Lung (tissue), 17 donors: ENCODE measurements at places on chromosomes 11 and 22. TPM values are rescaled to one million over a fixed set of nuclear protein-coding genes. Genes with fewer than 3 reads are reported as not detected.

- DNase-seq, result no peak
Observed at GRCh38 chr11:57336111-57336666, 497 bp upstream of the SSRP1 start.

CCDC116 gene
- polyA plus RNA-seq, result 0.73 TPM

SCO2 gene
- polyA plus RNA-seq, result 3.0 TPM

GRCh38 chr22:48754611-48755058, 1073.0 kb downstream of the BRD1 start:
- no peak for DNase-seq

GRCh38 chr22:19507534-19507861, 16.7 kb downstream of the CLDN5 start:
- DNase-seq, result no peak

- DNase-seq, result no peak
Observed at GRCh38 chr11:111360150-111361043, 18.7 kb downstream of the POU2AF1 start.

SAA1 gene
- 148 TPM for polyA plus RNA-seq

DNA sequence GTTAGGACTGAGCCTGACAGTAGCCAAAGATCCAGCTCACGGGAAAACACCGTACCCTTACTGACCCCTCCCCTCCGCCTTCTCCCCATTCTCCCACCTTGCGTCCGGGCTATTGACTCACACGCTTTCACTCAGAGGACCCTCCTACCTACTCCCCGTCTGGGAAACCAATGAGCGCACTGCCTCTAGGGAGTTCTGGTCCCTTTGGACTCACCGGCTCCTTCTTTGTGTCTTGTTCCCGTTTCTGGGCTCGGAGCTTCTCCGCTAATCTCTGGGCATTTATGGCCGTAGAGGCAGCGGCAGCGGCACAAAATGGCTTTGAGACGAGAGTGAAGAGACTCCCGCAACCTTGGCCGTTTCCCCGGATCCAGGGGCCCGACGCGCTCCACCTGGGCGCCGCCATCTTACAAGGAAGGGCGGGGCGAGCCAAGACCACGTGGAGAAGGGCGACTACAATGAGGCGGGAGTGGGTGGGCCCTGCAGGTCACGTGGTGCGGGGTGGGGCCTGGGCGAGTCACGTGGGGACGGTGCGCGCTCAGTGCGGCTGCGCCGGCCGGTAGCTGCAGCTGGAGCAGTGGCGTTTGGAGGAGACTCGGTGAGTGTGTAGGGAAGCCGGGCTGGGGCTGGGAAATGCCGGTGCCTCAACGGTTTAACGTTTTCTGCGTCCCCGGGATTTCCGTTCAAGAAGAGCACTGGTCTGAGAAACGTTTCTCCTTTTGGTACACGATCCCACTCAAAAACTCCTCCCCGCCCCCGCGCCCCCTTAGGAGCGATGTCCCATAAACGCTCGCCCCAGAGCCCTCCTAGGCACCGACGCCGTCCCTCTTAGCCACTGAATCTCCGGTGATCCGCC, at the start of the genes FAM118B and RPUSD4:
Gene FAM118B, plus strand, starts transcription at position 547 of the 853 bp plus-strand sequence. CDS start 23,220 bp downstream, outside the sequence.
Gene RPUSD4, minus strand, starts transcription at position 415 of the 853 bp plus-strand sequence. Its CDS starts 12 bp downstream, at position 403.
- peak; percentile 98 for DNase-seq

DNA sequence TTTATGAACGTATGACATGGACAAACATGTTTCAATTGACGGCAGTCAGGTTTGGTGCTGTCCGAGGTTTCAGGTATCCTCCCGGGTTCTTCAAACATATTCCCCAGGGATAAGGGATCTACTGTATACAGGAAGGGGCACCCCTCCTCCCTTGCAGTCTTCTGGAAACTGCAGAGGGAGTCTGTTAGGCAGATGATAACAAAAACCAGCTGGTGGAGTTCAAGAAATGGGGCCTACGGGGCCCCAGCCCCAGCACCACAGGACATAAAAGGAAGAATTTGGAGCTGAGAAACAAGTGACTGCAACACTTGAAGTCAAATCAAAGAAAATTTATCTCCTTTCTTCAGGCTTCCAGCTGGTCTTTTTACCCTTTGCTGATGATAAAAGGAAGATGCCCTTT, 32.1 kb downstream of the SNU13 start:
- peak; percentile 53 for DNase-seq

- peak; percentile 68 for DNase-seq
Observed at GRCh38 chr22:40183029-40183581, 5.4 kb downstream of the TNRC6B start.

DNA sequence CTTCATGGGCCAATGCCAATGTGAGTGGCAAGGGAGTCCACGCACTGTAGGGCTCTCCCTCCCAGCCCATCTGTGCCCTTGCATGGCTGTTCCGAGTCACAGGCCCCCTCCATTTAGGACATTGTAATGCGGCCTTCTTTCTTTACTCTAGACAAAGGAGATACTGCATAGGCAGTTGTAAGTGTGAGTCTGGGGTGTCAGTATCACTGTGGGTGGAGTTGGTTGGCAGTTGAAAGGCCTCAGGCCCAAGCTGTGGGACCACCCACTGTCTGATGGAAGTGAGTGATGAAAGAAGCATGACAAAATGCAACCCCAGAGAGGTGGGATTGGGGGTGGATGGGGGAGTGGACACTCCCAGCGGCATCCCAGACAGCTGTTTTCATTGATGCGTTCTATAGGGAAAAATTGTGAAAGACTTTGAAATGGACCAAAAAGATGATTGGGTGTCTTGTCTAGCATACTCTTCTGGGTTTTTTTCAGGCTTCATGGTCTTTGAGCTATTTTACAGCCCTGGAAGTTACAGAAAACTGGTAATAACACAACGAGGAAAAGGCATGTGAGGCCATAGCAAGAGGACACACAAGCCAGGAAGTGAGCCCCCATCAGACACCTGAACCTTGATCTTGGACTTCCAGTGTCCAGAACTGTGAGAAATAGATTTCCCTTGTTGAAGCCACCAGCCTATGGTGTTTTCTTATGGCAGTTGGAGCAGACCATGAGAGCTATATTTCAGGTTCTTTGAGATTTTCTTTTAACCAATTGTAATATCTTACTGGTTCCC, 114.6 kb downstream of the NECTIN1 start:
- no peak for DNase-seq

DNA sequence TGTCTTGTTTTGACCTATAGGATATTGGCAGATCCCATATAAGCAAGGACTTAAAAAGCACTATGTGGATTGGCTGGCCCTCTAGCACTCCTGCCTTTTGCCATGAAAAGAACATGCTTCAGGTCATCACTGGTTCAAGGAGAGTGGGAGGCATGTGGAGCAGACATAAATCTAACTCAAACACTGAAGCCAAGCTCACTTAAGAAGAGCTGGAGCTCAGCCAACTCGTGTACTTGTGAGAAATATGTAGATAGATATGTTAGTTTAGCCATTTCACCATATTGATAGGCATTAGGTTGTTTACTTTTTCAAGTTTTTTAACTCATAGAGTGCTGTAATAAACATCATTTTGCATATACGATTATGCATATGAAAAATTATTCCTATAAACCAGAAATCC, 19.9 kb upstream of the BBOX1 start:
- peak; percentile 69 for DNase-seq

DNA sequence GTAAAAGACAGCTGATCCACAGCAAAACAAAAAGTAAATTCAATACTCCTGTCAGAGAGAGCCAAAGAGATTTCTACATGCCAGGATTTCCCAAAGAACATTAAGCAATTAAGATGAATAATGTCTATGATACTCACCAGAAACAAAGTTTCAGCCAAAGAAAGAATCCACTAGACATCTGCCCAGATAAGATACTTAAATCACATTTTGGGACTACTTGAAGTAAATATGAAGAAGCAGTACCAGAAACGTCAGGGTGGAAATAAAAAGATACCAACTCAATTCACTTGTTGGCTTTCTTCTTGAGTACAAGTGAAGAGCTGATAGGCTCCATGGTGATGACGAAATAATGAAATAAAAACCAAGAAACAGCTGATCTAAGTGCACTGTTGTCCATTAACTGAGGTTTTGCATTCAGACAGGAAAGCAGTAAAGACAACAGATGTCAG, 31.6 kb upstream of the ARHGAP32 start:
- no peak for DNase-seq

DNA sequence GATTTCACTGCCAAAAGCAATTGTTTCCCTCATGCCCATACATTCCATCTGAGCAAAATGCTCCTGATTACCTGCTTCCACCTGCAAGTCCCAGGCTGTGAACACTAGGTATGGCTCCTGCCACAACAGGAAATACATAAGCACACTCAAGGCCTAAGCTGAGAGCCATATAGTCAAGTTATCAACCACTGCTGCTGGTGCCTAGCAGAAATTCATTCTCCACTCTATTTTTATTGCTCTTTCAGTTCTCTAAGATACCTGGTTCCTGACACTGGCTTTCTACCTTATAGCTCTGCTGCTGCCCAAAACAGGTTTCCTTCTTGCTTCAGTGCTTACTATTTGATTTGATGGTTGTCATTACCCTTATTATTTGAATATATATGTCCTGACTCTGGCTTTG, 31.6 kb downstream of the SLC36A4 start:
- no peak for DNase-seq

GRCh38 chr11:123233280-123233974, 38.4 kb upstream of the CLMP start:
- DNase-seq, result peak; percentile 52

ART1 gene
- not detected for polyA plus RNA-seq

SLC25A45 gene
- polyA plus RNA-seq, result 5.5 TPM
